M059J (cell line): ENCODE measurements at places on chromosomes 2 and 18.

DNA sequence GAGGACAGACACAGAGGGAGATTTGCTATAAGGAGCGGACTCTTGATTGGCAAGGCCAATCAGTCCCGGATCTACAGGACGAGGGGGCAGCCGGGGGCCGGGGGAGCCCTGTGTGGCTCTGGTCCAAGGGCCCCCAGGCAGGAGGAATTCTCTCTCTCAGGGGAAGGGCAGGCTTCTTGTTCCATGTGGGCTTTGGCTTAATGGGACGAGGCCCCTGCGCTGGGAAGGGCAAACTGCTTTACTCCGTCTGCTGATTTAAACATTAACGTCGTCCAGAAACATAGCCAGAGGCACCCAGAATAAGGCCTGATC, 75.9 kb downstream of the TMEM18 start:
- no peak for DNase-seq

DNA sequence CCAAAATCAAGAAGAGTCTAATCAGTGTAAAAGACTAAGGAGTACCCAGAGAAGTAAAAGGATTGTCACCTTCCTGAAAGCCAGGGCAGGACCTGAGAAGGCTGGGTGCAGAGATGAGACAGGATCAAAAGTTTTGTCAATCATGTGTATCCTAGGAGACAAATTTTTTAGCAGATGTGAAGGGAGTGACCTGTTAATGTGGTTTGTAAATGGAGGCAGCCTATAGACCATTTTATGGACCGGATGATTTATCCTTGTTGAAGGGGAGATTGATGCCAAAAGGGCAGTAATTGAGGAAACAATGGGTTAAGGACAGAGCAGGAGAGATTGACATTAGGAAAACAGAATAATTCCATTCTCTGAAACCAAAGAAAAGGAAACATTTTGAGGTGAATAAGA, 813 bp downstream of the NDC80 start:
- DNase-seq: no peak

- no peak for DNase-seq
These were observed 15.3 kb upstream of the SELENOI start for GRCh38 chr2:26330604-26331003.

DNA sequence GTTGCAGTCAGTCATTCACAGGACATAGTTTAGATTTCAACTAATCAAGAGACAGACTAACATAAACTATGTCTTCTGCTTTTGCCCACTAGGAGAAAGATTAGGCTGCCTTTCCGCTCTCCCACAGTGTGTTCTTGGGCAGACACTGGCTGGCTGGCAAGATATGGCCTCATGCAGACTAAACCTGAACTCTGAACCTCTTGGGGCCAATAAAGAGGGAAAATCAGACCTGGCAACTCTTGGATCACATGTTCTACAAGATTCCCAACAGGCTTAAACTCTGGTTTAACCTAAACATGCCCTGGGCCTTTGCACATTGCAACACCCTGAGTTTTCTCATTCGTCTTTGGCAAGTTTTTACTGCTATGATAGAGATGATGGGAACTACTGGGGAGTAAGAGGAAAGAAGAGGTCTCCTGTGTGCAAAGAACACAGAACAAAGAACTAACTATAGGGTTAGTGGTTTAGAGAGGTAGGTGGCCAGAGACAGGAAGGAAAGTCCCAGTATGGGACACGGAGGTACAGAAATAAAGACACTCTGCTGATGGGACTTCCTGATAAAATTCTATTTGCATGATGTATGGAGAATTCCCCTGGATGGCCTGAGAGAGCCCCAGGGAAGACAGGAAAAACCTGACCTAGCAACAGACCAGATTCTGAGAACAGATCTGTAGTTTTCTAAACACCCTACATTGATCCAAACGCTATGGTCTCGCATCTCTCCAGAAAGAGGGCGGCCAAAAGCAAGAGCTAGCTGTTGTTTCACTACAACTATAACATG, 2.0 kb upstream of the ATRAID start:
- no peak for DNase-seq

- DNase-seq: no peak
These were observed 100.9 kb upstream of the TEX51 start for GRCh38 chr2:126797622-126798275.

DNA sequence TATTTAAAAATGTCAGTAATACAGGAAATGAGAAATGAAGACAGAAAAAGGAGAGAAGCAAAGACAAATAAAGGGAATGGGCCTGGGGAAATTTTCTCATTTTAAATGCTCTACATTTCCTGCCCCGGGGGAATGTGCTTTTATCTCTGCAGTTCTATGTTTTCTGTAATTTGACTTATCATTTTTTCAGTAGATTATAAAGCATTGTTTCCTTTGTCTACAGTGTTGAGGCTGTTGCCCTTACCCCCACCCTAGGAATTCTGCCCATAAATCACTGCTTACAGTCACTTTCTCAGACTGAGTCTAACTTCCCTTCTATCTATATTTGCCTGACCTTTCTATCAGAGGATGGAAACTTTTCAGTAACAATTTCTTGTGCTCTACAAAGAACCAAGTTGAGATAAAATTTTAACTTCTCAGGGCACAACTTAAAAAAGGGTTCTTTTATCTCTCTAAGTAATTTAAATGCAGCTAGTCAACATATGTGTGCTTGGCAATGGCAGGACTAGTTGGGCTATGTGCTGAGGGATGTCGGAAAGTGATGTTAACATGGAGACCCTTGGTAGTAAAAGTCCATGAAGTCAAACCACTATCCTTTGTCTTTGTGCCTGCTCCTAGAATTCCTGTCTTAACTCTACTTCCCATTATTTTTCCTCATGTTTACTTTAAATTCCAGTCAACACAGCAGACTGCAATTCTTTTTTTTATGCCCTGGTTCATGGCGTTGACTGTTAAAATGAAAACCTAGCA, 146.5 kb upstream of the MMADHC start:
- peak; percentile 85 for DNase-seq

- peak; percentile 76 for DNase-seq
These were observed 136.7 kb downstream of the ANTXR1 start for GRCh38 chr2:69149631-69150215.

GRCh38 chr2:233498126-233498525, 68.5 kb downstream of the USP40 start:
- no peak for DNase-seq

GRCh38 chr18:40063488-40063887, 1891.5 kb upstream of the PIK3C3 start:
- DNase-seq: no peak

- peak; percentile 94 for DNase-seq
These were observed 153.9 kb upstream of the NDUFV2 start for GRCh38 chr18:8948471-8949149.

DNA sequence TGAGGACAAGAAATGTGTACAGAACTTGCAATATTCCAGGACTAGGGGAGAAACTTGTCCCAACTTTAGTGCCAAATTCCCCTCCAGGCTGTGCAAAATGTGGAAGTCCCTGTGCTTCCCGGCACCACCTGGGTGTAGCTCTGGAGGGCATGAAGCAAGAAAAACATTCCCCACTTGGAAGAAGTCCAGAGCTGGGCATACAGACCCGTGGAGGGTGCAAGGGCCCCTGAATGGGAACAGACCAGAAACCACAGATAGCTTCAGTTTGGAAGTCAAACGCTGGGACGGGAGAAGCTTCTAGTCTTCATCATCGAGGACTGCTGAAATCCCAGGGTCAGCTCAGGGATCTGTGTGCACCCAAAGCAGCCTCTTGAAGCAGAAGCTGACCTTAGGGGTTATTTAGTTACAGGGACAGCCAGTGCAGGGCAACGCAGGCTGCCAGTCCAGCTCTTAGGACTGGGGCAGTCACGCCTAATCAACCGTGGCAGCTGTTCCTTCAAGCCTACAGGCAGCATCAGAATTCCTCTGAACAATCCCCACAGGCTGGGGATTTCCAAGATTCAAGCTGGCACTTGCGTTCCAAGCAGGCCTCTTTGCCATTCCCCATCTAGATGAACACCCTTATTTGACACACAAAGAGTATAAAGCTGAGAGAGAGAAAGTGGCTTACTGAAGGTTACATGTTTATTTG, 269.4 kb downstream of the LOXHD1 start:
- DNase-seq: peak; percentile 41

DNA sequence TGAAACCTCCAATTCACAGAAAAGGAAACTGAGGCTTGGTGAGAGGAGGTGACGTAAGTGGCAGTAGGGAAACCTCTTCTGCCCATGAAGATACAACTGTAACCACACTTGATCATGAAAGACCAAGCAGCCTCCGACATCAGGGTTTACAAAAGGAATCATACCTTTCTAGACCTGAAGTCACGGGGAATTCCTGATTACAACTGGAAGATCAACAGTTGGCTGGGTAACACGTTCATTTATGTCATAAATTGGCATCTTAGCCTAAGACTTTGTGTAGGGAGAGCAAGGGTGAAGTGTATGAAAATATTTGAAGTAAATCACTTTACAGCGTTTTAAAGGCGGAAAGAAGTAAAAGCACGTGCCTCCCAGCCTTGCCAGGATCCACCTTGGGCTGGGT, 922 bp downstream of the HS1BP3 start:
- DNase-seq: no peak

- DNase-seq: no peak
These were observed 89.1 kb upstream of the MBOAT2 start for GRCh38 chr2:9092383-9093282.

- peak; percentile 22 for DNase-seq
These were observed 12.8 kb upstream of the GCG start for GRCh38 chr2:162164802-162165201.

DNA sequence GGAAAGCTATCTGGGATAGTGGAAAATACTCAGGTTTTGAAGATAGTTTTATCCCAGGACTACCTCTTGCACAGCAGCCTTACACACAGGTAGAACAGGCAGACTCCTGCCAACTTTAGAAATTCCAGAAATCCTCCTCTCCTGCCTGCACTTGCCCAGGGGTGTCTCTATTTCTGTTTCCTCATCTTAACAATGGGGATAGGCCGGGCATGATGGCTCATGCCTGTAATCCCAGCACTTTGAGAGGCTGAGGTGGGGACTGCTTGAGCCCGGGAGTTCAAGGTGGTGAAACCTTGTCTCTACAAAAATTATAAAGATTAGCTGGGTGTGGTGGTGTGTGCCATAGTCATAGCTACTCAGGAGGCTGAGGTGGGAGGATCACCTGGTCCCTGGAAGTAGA, 117.0 kb upstream of the ARL5A start:
- DNase-seq: no peak

GRCh38 chr18:5759194-5759593, 136.1 kb downstream of the TMEM200C start:
- DNase-seq: no peak

DNA sequence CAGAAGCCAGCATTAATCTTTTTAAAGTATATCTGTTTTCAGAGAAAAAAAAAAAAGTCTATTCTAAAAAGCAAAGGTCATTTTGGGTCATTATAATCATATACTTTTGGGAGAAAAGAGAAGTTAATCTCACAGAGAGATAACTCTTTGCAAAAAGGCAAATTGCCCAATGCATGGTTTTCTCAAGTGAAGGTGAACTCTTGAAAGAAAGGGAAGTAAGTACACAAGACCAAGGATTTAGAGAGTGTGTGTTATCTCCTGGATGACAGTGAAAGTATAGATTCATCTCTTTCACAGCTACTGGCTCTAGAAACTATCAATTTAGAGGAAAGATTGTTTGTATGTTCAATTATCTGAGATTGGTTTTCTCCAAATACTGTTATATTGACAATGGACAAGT, 151.4 kb downstream of the CD8B2 start:
- DNase-seq: no peak

DNA sequence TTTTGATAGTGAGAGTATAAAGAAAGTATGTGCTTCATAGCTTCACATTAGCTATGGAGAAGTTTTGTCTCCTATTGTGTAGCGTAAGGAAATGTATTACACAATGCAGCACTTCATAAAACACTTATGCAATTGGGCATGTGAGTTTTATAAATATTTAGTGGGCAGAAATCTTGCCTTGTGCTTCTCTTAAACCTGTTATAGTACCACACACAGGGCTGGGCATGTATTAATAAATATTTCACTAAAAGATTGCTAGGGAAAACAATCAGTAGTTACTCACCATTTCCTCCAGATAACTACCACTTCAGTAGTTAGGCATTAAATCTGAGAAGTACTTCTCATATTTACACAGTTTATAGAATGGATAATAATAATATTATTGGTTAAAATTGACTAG, 1080.8 kb upstream of the PIK3C3 start:
- peak; percentile 58 for DNase-seq

DNA sequence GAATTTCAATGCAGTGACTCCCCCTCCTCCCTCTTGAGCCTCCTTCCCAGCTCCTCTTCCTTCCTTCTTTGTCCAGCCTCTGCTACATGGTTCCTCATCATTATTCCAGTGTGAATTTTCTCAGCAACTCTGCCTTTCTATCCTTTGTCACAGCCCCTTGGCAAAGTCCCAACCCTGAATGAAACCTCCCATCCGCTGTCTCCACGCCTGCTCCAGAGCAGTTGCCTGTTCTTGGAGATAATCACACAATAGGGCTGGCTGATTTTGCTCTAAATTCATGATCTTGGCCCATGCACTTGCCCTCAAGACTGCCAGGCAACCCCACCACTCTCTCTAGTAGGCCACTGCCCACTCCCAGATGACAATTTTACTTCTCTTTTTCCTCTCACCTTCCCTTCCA, 61.4 kb downstream of the BCL2L11 start:
- no peak for DNase-seq

- no peak for DNase-seq
These were observed 312.8 kb upstream of the SALL3 start for GRCh38 chr18:78666666-78667335.

DNA sequence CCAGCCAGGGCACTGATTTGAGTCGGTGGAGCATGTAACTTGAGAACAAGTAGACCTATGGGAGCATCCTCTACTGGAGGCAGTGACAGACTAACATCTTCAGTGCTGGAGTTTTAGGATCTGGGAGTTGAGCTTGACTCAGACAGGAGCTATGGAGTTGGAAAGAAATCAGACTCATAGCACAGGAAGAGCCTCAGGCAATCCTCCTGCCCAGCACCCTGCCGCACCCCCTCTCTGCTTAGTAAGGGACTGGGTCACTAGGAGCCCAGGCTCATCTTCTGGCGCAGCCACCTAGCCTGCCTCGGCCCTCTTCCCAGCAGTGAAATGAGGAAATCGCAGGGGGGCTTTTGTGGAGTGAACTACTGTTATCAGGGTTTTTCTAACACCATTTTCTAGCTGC, 3.6 kb downstream of the ARID5A start:
- DNase-seq: peak; percentile 88

- DNase-seq: peak; percentile 99
These were observed 16.3 kb downstream of the FOSL2 start for GRCh38 chr2:28408764-28409599.

DNA sequence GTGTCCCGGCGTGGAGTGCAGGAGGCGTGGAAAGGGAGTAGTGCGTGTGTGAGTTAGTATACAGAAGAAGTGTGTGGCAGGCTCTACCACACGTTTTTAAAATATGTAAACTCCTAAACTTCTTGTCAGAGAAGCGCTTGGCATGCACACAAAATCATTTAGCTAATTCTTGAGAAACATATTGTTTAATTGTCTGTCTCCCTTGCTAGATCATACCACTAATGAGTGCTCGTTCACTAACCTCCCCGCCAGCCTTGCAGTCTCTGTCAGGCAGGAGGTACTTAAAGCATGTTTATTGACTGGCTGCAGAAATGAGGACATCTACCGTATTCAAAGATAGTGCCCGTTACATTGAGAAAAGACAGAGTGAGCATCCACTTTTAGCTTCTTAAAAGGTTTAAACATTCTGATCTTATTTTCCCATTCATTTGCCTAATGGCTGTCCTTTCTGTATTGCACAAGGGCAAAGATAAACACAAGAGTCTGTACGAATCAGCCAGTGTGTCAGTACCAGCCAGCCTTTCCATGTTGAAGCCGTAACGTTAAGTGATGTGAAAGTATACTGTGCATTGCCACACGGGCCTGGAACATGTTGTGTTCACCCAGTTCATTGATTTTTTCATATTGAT, 41.4 kb downstream of the TRAPPC12 start:
- DNase-seq: no peak
